ENCODE measurements at places on chromosomes 11 and 22.

DNA sequence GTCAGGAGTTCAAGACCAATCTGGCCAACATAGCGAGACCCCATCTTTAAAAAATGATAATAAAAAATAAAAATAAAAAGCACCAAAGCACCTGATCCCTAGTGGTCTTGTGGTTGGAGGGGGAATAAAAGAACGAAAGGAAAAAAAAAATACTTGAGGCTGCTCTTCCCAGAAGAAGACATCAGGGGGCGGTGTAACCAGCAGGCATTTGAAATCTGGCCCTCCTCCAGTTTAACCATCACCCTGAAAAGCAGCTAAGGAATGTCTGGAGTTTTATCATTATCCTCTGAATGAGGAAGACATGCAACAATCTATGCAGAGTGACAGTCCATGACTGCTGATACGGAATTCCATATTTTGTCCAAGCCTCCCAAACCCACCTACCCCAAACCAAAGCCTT, 5.6 kb upstream of the KCTD17 start:
- no peak for DNase-seq

DNA sequence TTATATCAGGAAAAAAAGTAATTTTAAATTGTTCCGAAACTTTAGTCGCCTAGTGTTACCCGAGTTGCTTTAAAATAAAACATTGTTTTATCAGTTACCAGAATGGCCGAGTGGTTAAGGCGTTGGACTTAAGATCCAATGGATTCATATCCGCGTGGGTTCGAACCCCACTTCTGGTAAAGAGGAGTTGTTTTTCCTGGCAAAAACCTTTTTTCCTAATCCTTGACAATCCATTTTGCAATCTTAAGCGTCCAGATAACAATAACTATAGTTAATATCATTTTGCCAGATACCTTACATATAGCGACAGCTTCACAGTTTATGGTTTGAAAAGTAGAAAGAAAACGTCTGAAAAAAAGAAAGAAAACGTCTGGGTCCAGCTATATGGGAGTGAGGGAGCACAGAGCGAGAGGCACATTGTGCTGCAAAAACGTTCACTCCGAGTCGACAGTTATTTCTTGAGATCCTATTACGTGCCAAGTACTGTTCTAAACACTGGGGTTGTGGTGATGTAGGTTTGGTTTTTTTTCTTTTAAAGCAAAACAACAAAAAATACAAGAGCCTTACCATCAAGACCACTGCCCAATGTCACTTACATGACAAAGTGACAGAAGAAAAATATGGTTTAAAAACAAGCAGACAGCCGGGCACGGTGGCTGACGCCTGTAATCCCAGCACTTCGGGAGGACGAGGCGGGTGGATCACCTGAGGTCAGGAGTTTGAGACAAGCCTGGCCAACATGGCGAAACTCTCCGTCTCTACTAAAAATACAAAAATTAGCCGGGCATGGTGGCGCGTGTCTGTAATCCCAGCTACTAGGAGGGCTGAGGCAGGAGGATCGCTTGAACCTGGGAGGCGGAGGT, 40.6 kb downstream of the OR4D9 start:
- peak; percentile 66 for DNase-seq

- no peak for DNase-seq
Measured at GRCh38 chr22:36991206-36991605, 28.0 kb downstream of the TST start.

- no peak for DNase-seq
Measured at GRCh38 chr22:19927696-19928095, 13.9 kb upstream of the COMT start.

GRCh38 chr11:109435121-109435742, 13.2 kb downstream of the C11orf87 start:
- DNase-seq: no peak

- DNase-seq: no peak
Measured at GRCh38 chr22:48099251-48099650, 1336.8 kb downstream of the TBC1D22A start.

DNA sequence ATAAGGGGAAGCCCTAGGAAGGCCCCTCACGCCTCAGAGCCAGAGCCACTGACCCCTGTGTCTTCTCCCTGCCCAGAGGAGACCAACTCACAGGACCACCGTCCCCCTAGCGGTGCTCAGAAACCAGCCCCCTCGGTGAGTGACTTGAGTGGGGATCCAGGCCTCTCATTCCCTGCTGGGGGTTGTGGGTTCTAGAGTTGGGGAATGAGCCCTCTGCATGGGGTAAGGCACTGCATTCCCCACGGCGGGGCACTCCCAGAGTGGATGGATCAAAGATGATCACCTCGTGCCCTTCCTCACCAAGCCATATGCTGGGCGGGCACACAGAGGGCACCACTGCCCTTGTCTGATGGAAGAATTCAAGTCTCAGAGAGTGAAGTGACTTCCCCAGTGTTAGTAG, 39.7 kb downstream of the ZC3H7B start:
- DNase-seq: no peak

DNA sequence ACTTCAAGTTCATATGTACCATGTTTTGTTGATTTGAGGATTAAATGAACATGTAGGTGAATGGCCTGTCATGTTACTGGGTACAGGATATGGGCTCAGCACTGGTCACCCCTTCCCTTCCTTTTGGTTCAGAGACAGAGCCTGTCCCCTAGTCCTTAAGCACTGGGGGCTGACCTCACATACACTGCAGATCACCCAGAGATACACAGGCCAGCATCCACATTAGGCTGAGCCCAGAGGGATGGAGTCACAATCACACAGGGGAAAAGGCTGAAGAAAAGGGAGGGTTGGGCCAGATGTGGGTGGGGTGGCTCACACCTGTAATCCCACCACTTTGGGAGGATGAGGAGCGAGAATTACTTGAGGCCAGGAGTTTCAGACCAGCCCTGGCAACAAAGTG, 62.3 kb downstream of the IGLL5 start:
- DNase-seq: no peak

DNA sequence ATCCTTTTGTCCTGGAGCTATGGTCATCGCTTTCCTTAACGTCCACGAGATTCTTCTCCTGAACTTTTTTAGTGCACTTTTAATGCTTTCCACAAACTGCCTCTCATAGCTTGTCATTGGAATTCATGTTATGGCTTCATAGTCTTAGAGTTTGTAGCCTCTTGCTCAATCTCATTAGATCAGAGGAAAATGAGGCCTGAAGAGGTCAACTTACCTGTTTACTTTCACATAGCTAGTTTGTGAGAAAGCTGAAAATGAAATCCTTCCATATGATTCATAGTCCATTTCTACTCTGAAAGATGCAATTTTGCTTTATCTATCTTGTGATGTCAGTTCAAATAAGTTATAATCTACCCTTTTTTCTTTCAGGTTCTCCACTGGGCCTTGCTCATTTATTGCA, 1747.2 kb upstream of the RAG2 start:
- no peak for DNase-seq

DNA sequence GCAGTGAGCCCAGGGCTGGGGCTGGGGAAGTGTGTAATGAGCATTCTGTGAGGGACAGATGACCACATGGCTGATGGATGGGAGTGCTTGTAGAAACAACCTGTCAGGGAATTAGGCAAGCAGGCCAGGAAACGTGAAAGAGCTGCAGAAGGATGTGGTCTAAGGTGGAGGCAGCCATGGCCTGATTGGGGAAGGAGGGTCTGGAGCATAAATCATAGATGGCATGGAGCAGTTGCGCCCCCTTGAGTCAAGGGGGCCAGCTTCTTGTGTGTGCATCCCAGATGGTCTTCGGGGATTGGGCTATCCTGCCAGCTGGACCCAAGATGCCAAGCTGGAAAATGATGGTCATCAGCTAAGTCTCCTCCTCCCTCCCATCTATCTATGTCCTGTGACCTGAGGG, 119.4 kb upstream of the CLPB start:
- DNase-seq: no peak

GRCh38 chr11:46511342-46511741, 82.5 kb downstream of the AMBRA1 start:
- no peak for DNase-seq

DNA sequence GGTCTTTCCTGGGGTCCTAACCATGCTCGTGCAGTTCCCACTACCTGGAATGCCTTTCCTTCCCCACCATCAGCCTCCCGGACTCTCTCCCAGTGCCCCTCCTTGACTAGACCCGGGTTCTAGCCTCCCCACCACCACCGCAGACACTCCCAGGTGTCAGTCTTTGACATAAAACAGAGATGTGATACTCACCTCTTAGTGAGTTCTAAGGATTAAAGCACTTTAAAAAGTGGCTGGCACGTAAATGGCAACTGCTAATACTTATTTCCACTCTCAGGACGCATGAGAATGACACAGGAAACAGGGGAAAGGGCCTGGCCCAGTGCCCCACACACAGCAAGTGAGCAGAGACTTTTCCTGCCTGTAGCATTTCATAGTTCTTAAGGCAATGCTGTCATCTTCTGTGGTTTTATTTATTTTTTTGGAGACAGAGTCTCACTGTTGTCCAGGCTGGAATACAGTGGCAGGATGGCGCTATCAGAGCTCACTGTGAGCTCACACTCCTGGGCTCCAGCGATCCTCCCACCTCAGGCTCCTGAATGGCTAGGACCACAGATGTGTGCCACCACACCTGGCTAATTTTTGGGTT, 1.9 kb upstream of the SLC25A45 start:
- no peak for DNase-seq

Measured in smooth muscle cell of the brain vasculature (primary cell).